ENCODE measurements at places on chromosomes 7 and 10.

DNA sequence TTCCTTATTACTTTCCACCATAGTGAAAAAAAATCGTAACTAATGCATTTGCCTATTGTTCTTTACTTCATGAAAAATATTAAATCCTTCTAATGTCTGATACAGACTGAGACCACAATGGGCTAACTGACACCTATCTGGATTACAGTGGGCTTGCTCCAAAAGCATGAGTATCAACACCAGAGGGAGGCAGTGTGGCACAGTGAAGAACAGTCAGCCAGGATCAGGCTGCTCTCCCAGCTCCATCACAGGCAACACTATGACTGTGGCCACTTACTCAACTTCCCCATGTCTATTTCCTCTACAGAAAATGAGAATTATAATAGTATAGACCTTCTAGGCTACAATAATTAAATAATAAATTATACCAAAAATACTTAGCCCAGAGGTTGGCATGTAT is 97.2 kb downstream of the SLC25A13 start:
- no peak for DNase-seq

GRCh38 chr7:86904949-86905834 is 154.3 kb downstream of the ELAPOR2 start:
- DNase-seq: no peak

DNA sequence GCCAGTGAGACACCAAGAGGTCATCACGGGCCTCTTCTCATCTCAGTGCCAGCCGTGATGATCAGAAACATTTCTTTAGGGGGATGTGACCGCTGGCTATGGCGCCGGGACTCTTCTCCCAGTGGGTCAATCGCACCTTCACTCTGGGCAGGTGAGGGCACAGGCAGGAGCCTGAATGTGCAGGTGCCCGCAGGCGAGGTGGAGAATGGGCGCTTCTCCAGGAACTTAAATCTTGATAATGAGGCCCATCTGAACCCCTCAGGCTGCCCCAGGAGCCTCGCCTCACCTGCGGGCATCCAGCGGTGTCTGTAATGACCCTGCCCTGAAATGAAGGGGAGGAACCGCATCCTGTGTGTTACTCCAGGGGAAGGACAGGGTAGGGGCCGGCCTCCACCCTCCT is 204.7 kb downstream of the ADARB2 start:
- DNase-seq: no peak

DNA sequence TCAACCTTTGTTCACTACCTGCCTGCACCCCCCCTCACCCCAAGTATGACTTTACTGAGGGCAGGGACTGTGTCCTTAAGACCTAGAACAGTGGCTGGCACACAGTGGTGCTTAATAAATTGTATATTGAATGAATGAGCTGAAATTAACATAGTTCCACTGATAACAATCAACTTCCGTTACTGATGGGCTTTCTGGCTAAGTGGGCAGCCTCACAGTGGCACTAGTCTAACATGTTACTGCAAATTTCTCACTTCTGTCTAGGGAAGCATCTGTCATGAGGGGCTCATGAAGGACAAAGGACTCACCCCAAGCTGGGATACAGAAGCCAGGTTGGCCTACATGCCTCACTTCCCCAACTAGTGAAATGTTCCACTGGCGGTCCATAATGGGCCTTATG is 79.3 kb downstream of the CTTNBP2 start:
- DNase-seq: no peak

DNA sequence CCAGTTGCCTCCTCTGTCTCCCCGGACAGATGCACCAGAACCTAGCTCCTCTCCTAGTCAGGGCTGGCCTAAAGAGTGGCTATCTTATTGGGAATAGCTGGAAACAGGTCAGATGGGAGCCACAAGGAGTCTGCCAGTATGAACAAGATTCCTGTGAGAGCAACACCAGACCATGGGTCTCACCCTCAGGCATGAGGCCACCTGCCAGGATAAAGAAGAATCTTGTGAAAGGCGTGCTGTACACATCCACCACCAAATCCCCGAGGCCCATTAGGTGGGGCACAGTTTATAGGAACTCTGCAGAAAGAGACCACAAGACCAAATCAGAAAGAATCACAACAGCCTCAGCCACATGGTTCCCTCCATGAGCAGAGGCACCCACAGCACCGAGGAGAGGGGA is 325.9 kb downstream of the TNS3 start:
- no peak for DNase-seq

GRCh38 chr10:44706745-44707144 is 204.4 kb upstream of the TMEM72 start:
- DNase-seq: no peak
